LoVo (cell line): ENCODE measurements at places on chromosomes 3 and 15.

DNA sequence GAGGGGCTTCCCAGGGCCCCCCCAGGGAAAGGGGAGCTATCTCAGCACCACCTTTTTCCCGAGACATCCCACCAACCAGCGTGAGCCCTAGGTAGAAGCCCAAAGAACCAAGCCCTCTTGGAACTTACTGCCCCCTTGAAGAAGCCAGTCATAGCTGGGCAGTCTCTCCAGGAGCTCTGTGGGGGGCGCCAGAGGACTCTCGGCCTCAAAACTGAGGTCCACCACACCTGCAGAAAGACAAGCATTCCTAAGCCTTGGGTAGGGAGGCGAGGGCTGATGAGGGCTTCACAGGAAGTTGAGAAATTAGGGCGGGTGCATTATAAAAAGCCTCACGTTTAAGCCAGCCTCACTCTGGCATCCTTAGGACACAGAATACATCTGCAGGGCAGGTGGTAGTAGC lies 9.0 kb downstream of the SSUH2 start:
- no peak for DNase-seq

- no peak for DNase-seq
These were observed 58.2 kb upstream of the CMTM8 start for GRCh38 chr3:32180141-32180784.

DNA sequence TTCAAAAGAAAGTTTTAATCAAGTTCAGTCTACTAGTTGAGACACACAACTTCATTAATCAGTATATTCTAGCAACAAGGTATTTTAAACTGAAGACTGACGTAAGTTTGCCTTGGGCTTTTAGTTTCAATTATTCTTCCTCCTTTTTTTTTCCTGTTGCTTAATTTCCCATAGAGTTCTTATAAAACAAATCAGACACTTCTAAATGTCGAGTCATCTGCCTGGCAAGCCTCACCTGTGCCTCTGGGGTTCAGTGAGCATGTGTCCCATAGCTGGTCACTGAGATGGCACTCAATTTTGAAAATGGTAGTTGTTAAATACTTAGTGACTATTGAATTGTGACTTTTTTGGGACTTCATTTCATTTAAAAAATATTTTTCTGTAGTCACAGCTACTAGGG lies 27.4 kb downstream of the NKIRAS1 start:
- DNase-seq = no peak

DNA sequence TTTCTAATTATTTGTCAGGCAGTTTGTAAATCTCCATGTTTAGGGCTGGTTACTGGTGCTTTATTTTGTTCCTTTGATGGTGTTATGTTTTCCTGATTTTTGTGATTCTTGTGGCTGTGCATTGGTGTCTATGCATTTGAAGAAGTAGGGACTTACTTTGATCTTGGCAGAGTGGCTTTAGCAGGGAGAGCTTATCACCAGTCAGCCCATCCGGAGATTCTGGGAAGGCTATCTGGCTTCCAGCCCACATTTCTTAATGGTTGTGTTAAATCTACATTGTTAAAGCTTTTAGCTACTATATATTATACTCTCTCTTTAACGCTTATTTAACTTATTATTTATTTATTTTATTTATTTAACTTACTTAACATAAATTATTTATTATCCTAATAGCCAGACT lies 35.1 kb downstream of the FBXL2 start:
- no peak for DNase-seq

- DNase-seq = no peak
These were observed 230.4 kb upstream of the ARPP21 start for GRCh38 chr3:35408882-35409281.

GRCh38 chr3:194275291-194275690 lies 75.8 kb downstream of the CPN2 start:
- DNase-seq = peak; percentile 22
